LHCN-M2 (cell line): ENCODE measurements at places on chromosomes 2 and 18. TPM values are rescaled to one million over a fixed set of nuclear protein-coding genes. Genes with fewer than 3 reads are reported as not detected.

DNA sequence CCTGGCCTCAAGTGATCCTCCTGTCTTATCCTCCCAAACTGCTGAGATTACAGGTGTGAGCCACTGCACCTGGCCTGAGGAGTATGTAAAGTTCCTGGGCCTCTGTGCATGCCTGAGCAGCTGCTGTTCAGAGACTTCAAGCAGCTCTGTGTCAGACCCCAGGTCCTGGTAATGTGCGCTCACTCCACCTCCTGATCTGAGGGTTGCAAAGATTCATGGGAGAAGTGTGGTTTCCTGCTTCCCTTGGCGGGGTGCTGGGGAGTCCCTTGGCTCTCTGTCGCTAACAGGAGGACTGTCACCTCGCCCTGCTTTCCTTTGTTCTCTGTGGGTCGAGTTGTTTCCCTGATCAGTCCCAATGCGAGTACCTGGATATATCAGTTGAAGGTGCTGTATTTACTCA lies 8.6 kb upstream of the IL36A start:
- no peak for DNase-seq

The EMILIN1 gene
- total RNA-seq = 6.1 and 11.0 TPM in 2 replicates

GRCh38 chr2:153388246-153388645 lies 90.3 kb downstream of the RPRM start:
- peak; percentile 58 for DNase-seq

The CHRNA1 gene
- total RNA-seq = 541 and 762 TPM in 2 replicates

DNA sequence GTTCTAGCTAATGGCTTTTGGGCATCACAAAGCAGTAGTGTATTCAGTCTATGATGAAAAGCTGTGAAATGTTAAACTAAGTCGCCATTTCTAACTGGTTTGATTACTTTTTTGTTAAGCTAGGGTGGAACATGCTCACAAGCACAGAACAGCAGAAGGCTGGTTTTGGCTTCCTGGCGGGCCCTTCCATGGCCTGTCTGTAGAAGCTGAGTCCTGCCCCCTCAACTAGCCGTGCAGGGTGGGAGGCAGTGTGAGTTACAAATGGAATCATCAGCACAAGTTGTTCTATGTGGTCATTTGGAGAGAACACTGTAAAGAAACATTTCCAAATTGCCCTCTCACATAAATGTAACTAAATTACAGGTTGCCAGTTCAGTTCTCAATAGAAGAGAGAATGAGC lies 290.8 kb downstream of the ALPK2 start:
- no peak for DNase-seq

DNA sequence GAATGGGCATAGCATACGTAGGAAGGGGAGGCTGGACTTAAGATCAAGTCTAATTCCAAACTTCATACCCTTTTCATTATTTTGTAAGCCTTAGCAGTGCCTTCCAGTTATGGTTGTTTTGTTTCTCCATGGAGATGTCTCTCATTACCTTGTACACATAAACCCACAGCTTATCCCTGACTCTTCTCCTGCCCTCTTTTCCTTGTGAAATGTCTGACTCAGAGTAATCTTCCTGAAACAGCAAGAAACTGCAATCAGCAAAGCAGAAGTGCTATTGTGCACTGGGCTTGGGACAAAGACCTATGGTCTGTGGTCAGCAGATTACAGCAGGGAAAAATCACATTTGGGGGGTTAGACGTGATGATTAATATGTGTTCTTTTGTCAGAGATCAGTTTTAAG lies 176.7 kb downstream of the IKZF2 start:
- peak; percentile 86 for DNase-seq

- DNase-seq = no peak
Measured at GRCh38 chr18:76602191-76602590, 107.1 kb upstream of the ZNF516 start.

- no peak for DNase-seq
Measured at GRCh38 chr2:61363580-61363979, 107.3 kb downstream of the USP34 start.

The GATA6 gene
- total RNA-seq = 0.06 TPM in 1 of 2 replicates, not detected in the other

GRCh38 chr2:196703695-196704094 lies 64.2 kb downstream of the CCDC150 start:
- no peak for DNase-seq

GRCh38 chr2:12433626-12433990 lies 283.1 kb upstream of the TRIB2 start:
- no peak for DNase-seq

The DOK6 gene
- total RNA-seq = not detected in 2 replicates

The KLHL14 gene
- total RNA-seq = not detected in 2 replicates

GRCh38 chr2:26653207-26654060 lies 12.3 kb upstream of the CIB4 start:
- no peak for DNase-seq

DNA sequence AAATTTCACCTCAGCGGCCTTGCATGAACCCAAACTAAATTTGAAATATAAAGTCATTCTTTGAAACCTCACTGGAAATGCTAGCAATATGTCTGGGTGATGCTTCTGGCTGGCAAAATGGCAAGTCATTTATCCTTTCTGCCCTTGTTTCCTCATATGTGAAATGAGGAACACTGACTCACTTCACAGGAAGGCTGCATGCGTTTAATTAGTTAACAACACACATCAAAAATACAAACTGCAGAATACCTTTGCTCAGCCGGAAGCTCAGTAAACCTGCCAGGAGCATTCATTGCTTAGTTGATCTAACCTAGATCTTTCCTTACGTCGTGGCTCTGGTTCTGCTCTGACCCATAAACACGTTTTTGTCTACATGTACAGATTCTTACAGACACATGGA lies 214.2 kb upstream of the ACVR2A start:
- no peak for DNase-seq

The CIB4 gene
- not detected in 2 replicates for total RNA-seq

DNA sequence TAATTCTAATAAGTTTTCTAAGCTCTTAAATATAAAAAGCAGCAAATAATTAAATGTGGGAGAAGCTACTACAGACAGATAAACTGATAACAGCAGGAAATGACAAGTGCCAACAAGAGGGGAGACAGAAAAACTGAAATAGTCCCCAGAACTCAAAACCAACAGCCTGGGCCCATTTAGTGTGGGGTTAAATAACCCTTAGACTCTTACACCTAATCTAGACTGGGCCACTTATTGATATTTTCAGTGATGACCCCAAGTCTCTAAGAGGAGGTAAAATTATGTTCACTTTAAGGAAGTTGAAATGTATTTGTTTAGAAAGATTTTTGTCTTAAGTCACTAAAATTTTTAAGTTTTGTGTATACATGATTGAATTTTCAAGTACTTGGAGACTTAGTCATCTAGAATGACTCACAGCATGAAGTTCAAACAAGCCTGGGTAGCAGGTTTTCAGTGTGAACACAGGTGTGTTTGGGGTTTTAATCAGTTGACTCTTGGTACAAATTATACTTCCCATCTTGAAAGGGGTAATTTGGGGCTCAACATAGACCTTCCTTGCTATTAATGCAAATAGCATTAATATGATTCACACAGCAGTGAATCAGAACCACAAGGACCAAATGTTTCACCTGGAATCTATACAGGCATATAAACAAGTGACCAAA lies 54.9 kb upstream of the MYO3B start:
- DNase-seq = peak; percentile 21

The CELF4 gene
- total RNA-seq = not detected in 2 replicates

GRCh38 chr2:69645031-69645431 lies 1.5 kb upstream of the AAK1 start:
- no peak for DNase-seq

The TTR gene
- total RNA-seq = not detected in 2 replicates

DNA sequence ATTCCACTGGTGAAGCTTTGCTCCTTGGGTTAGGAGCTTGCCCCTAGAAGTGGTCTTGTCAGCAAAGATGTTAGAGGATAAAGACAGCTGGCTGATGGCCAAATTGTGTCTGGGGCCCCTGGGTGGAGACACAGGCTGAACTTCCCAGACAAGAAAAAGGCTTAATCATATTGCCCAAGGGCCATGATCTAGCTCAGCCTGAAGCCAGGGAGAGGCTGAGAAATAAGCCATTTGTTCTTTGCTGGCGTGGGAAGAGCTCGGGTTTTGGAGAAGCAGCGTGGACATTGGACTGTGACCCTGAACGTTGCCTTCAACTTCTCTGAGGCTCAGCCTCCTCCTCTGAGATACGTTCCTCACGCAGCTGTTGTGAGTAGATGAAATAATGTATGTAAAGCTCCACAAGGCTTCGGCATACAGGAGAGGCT lies 153.0 kb downstream of the ZFP36L2 start:
- peak; percentile 56 for DNase-seq
